LHCN-M2 (cell line): ENCODE measurements at places on chromosomes 16 and 17. TPM values are rescaled to one million over a fixed set of nuclear protein-coding genes. Genes with fewer than 3 reads are reported as not detected.

The KRTAP4-4 gene
- total RNA-seq = not detected in 2 replicates

The MT4 gene
- total RNA-seq = not detected in 2 replicates

The SPN gene
- not detected in 2 replicates for total RNA-seq

The SLC5A2 gene
- not detected in 2 replicates for total RNA-seq

The SCIMP gene
- not detected in 2 replicates for total RNA-seq

The GRIN2A gene
- not detected in 2 replicates for total RNA-seq

The GALR2 gene
- 0.13 TPM in 1 of 2 replicates, not detected in the other for total RNA-seq

The PRDM7 gene
- not detected in 2 replicates for total RNA-seq

The NPIPA3 gene
- total RNA-seq = 0.29 and 0.58 TPM in 2 replicates

The GINS2 gene
- 33.1 and 38.6 TPM in 2 replicates for total RNA-seq

The WNK4 gene
- not detected in 2 replicates for total RNA-seq
